ENCODE measurements at places on chromosomes 4 and X.

GRCh38 chrX:22300130-22300529, 27.4 kb downstream of the CBLL2 start:
- no peaks in the 10 kb centered on the region for H3K36me3 ChIP-seq
- no peak overlapping the region for H3K4me3 ChIP-seq
- H3K27ac ChIP-seq: peak overlapping the region; percentile 12

GRCh38 chr4:44679060-44679459, 840 bp downstream of the GUF1 start:
- H3K4me1 ChIP-seq: peaks cover 21% of the 10 kb centered on the region
- H3K27me3 ChIP-seq: peaks cover 2% of the 10 kb centered on the region
- no peak for DNase-seq
- H3K27ac ChIP-seq: peak overlapping the region; percentile 98

DNA sequence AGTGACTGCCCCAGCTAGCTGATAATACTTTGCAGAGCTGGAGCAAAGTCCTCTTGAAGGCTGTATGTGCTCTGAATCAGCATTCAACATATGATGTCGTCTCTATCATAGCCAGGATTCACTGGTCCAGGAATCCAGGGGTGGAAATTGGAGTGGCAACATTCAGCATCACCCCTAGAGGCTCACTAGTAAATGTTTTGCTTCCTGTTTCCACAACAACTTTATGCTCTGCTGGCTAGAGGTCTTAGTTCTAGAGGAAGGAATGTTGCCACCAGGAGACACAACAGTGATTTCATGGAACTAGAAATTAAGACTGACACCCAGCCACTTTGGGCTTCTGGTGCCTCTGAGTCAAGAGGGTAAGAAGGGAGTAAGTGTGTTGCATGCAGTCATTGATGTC, 11.3 kb downstream of the MAGEA1 start:
- H3K36me3 ChIP-seq: no peaks in the 10 kb centered on the region
- no peaks in the 10 kb centered on the region for H3K4me1 ChIP-seq
- no peak overlapping the region for H3K4me3 ChIP-seq
- DNase-seq: no peak

- no peak overlapping the region for H3K4me3 ChIP-seq
- no peak for DNase-seq
- no peaks in the 10 kb centered on the region for H3K4me1 ChIP-seq
- H3K27ac ChIP-seq: no peak overlapping the region
These were observed 14.4 kb downstream of the ITGB1BP2 start for GRCh38 chrX:71315917-71316316.

GRCh38 chr4:164538097-164538496, 215.8 kb upstream of the SMIM31 start:
- H3K27ac ChIP-seq: peak overlapping the region; percentile 76
- H3K4me1 ChIP-seq: peaks cover 10% of the 10 kb centered on the region
- H3K27me3 ChIP-seq: peaks cover 3% of the 10 kb centered on the region
- no peak overlapping the region for H3K4me3 ChIP-seq
- no peak for DNase-seq
- H3K36me3 ChIP-seq: no peaks in the 10 kb centered on the region

- no peaks in the 10 kb centered on the region for H3K4me1 ChIP-seq
- no peak for DNase-seq
- H3K36me3 ChIP-seq: no peaks in the 10 kb centered on the region
- no peak overlapping the region for H3K27ac ChIP-seq
These were observed 48.9 kb upstream of the SPIN3 start for GRCh38 chrX:57044245-57044644.

- no peak overlapping the region for H3K4me3 ChIP-seq
- no peak overlapping the region for H3K27ac ChIP-seq
These were observed 18.1 kb upstream of the FAM241A start for GRCh38 chr4:112127048-112127637.

- H3K36me3 ChIP-seq: no peaks in the 10 kb centered on the region
- H3K27ac ChIP-seq: peak within 1 kb of the TSS; percentile 50
- H3K4me1 ChIP-seq: no peaks in the 10 kb centered on the region
- DNase-seq: peak; percentile 68
- peaks cover 50% of the 10 kb centered on the region for H3K27me3 ChIP-seq
These were observed at the start of gene GALNTL6 for GRCh38 chr4:171812665-171813525. Gene GALNTL6, plus strand, starts transcription at chr4:171813404.

- H3K4me3 ChIP-seq: no peak overlapping the region
- no peak for DNase-seq
- H3K36me3 ChIP-seq: no peaks in the 10 kb centered on the region
- H3K27ac ChIP-seq: no peak overlapping the region
- H3K4me1 ChIP-seq: no peaks in the 10 kb centered on the region
These were observed 231.5 kb upstream of the ATP6AP2 start for GRCh38 chrX:40349251-40349650.

GRCh38 chr4:80079255-80079923, 6.4 kb upstream of the ANTXR2 start:
- no peak for DNase-seq
- H3K27ac ChIP-seq: no peak overlapping the region
- H3K27me3 ChIP-seq: peaks cover 7% of the 10 kb centered on the region

DNA sequence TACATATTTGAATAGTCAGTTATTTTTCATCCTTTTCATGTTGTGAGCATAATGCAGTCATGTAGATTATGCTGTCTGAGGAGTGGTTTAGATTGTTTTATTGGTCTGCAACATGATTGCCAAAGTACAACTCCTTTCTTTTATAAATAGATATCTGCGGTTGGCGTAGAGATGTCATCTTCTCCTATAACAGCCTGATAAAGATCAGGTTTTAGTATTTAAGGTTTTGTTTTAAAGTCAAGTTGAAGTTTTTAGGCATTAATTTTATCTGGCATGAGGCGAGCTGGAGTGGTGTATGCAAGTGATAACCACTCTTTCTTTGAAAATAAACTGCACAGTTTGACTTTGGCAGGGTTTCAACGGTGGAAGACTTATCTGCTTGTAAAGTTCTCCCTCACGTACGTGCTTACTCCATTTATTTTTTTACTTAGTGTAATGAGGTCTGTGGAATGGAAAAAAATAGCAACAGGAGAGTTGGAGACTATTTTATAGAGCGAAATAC, 126.3 kb downstream of the FBXO8 start:
- no peaks in the 10 kb centered on the region for H3K36me3 ChIP-seq
- H3K4me3 ChIP-seq: no peak overlapping the region
- no peak overlapping the region for H3K27ac ChIP-seq

DNA sequence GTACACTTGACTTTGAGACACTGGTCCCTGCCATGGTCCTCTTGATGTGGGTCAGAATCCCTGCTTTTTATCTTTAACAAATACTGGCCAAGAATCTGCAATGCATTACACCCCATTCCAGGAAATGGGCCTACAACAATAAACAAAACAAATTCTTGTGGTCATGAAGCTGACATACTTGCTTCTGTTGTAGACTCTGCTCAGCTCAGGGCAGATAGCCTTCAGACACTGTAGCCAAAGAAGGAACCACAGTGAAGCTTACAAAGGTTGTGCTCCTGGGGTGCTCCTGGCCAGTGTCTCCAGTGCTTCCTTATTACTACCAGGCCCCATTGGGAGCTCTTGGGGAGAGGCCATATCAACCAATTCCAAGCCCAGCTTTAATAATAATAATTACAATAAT, 21.8 kb downstream of the KIAA1210 start:
- DNase-seq: no peak
- H3K36me3 ChIP-seq: no peaks in the 10 kb centered on the region
- no peaks in the 10 kb centered on the region for H3K4me1 ChIP-seq

- H3K36me3 ChIP-seq: no peaks in the 10 kb centered on the region
- peaks cover 35% of the 10 kb centered on the region for H3K27me3 ChIP-seq
- peak overlapping the region; percentile 44 for H3K27ac ChIP-seq
These were observed 210.9 kb upstream of the NOCT start for GRCh38 chr4:138804711-138805110.

GRCh38 chr4:29037501-29037900, 1682.7 kb upstream of the PCDH7 start:
- H3K4me1 ChIP-seq: no peaks in the 10 kb centered on the region
- H3K36me3 ChIP-seq: no peaks in the 10 kb centered on the region
- no peak for DNase-seq
- no peak overlapping the region for H3K4me3 ChIP-seq
- H3K27me3 ChIP-seq: no peaks in the 10 kb centered on the region

DNA sequence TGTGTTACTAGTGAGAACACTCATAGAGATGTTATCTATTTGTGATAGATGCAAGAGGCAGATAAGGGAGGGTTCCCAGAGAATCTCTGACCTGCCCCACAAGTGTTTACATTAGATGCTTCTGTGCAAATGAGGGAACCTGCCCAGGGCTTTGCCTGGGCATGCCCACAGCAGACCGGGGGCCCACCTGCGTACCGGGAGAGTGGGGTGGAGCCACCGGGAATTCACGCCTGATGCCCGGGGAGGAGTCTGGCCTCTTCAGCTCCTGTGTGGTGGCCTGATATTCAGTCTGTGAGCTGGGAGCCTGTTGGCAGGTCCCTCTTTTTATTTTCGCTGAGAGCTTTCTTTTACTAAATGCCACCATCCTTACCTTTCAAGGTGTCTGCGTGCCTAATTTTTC, 155.7 kb downstream of the SNCA start:
- H3K4me1 ChIP-seq: no peaks in the 10 kb centered on the region
- no peaks in the 10 kb centered on the region for H3K36me3 ChIP-seq
- H3K4me3 ChIP-seq: peak overlapping the region; percentile 82

GRCh38 chrX:123084797-123085196, 99.3 kb upstream of the GRIA3 start:
- DNase-seq: no peak
- H3K27me3 ChIP-seq: no peaks in the 10 kb centered on the region
- H3K4me3 ChIP-seq: no peak overlapping the region
- H3K27ac ChIP-seq: no peak overlapping the region
- no peaks in the 10 kb centered on the region for H3K4me1 ChIP-seq
- H3K36me3 ChIP-seq: no peaks in the 10 kb centered on the region

- no peaks in the 10 kb centered on the region for H3K36me3 ChIP-seq
- no peaks in the 10 kb centered on the region for H3K4me1 ChIP-seq
- no peaks in the 10 kb centered on the region for H3K27me3 ChIP-seq
- no peak overlapping the region for H3K27ac ChIP-seq
- no peak for DNase-seq
These were observed 953.9 kb upstream of the PCDH10 start for GRCh38 chr4:132195176-132195575.

GRCh38 chr4:26860922-26861433, 337 bp downstream of the STIM2 start:
- H3K27me3 ChIP-seq: no peaks in the 10 kb centered on the region
- peak overlapping the region; percentile 95 for H3K4me3 ChIP-seq
- no peaks in the 10 kb centered on the region for H3K36me3 ChIP-seq

DNA sequence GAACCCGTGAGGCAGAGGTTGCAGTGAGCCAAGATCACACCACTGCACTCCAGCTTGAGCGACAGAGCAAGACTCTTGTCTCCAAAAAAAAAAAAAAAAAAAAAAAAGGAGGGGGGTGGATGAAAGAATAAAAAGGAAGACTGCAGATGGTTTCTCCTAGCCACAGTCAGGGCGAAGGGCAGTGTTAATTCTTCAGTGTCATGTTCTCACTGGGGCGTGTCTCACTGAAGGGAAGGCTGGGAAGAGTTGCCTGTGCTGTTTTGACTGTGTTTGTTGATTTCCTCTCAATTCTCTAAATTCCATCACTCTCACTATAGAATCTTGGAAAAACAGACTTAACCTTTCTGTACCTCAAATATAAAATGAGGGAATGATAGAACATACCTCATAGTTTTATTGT, 71.6 kb upstream of the DHX15 start:
- H3K36me3 ChIP-seq: no peaks in the 10 kb centered on the region
- no peaks in the 10 kb centered on the region for H3K27me3 ChIP-seq
- no peak for DNase-seq
- H3K4me3 ChIP-seq: peak overlapping the region; percentile 15
- peaks cover 16% of the 10 kb centered on the region for H3K4me1 ChIP-seq

- no peak for DNase-seq
- H3K27ac ChIP-seq: no peak overlapping the region
- no peak overlapping the region for H3K4me3 ChIP-seq
These were observed 42.4 kb upstream of the PGAM4 start for GRCh38 chrX:78011846-78012245.

DNA sequence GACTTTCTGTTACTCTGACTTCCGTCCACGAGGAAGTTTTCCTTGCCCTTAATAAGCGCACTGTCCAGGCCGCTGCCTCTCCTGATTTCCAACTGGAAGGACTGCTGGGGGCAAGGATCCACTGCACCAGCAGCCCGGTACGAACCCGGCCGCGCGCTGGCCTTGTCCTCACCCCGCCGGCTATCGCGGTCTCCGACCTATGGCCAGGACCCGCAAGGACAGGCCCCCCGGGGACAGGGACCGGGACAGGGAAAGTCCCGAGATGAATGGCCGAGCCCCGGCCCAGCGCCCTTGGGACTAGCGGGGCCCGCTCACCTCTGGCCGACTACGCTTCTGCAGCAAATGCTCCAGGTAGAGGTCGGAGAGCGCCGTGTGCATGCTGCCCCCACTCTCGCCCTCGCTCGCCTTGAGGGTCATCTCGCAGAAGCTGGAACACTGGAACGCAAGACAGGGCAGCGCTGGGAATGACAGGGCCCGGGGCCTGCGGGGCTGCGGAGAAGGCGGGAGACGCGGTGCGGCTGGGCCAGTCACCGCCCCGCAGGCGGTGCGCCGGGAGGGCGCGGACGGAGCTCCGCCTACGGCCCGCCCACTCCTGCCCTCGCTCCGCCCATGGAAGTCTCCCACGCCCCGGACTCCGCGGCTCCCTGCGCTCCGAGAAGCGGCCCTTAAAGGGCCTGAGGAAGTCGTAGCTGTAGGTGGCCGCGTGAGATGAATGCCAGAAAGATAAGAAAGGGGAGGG, at the start of gene MPP1:
MPP1 (minus strand) TSS at position 529 of the 739 bp plus-strand sequence; CDS start at position 417, 112 bp downstream.
- H3K27me3 ChIP-seq: peaks cover 16% of the 10 kb centered on the region
- H3K4me1 ChIP-seq: peaks cover 3% of the 10 kb centered on the region

DNA sequence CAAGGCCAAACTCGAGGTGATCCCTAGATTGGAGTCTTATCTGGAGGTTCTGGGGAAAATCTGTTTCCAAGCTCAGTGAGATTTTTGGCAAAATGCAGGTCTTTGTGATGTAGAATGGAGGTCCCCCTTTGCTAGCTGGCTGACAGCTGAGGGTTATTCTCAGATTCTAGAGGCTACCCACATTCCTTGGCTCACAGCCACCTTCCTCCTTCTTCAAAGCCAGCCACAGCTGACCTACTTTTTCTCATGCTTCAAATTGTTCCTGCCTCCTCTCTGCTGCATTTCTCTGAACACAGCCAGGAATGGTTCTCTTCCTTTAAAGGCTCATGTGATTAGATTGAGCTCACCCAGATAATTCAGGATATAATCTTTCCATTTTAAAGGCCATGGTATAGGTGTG, 86.9 kb downstream of the VCX3A start:
- no peak overlapping the region for H3K27ac ChIP-seq
- H3K4me3 ChIP-seq: no peak overlapping the region
- no peaks in the 10 kb centered on the region for H3K36me3 ChIP-seq
- H3K4me1 ChIP-seq: peaks cover 11% of the 10 kb centered on the region
- peaks cover 15% of the 10 kb centered on the region for H3K27me3 ChIP-seq
- no peak for DNase-seq

GRCh38 chr4:9825049-9825448, 43.6 kb downstream of the DRD5 start:
- H3K4me3 ChIP-seq: no peak overlapping the region
- H3K36me3 ChIP-seq: no peaks in the 10 kb centered on the region
- DNase-seq: no peak
- H3K4me1 ChIP-seq: no peaks in the 10 kb centered on the region
- H3K27me3 ChIP-seq: peaks cover 41% of the 10 kb centered on the region
